Spleen (tissue), 13 donors: ENCODE measurements at places on chromosomes 7 and 10. TPM values are rescaled to one million over a fixed set of nuclear protein-coding genes. Genes with fewer than 3 reads are reported as not detected.

The CRYGN gene
- polyA plus RNA-seq: 0.32 TPM

The GCK gene
- polyA plus RNA-seq: 0.55 TPM

The RRP12 gene
- 12.3 TPM for polyA plus RNA-seq

DNA sequence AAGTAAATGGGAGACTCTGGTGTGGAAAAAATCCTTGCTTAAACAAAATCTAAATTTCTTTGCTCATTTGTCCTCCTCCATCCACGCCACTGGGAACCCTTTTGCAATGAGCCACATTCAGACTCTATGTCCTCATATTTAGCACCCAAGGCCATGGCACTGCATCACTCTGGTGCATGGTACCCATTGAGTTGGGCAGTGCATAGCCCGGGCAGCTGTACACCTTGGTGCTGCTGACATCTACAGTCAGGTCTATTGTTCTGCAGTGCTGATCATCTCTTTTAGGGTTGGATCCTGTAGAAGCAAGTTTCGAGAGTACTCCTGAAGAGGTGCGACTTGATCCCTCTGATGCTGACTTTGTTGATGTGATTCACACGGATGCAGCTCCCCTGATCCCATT is 6.8 kb downstream of the PNLIPRP1 start:
- no peak for DNase-seq
- H3K4me3 ChIP-seq: no peak overlapping the region
- no peak overlapping the region for H3K27ac ChIP-seq

DNA sequence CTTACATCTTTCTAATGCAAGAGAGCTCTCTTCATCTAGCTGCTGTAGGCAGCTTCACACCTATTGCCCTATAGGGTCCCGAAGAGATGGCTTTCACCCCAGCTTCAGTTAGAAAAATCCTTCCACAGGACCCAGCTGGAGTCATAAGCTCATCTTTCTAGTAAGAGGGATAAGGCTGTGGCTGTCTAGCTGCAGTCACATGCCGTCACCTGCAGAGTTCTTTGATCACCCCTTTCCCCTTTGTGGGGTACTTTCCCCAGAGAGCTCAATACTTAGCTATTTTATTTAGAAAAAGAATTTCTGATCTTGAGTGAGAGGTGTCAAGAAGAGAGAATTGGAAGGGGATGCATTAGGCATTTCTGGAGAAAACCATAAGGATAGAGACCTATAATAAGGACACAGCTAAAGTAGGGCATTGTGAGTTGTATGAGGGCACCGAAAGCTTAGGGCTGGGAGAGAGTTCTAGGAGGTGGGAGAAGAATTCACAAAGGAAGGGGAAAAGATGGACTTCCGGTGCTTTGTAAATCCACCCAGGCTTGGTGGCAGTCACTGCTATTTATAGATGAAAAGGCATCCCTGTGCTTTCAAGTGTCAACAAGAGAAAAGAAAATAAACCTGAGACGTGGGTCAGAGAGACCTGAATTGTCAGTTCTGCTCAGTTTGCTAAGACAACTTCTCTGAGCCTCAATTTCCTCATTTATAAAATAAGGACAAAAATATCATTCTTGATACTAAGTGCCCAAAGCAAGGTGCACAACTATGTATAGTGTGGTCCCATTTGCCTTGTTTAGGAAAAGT is 11.1 kb upstream of the ST8SIA6 start:
- H3K27ac ChIP-seq: no peak overlapping the region
- no peaks in the 10 kb centered on the region for H3K36me3 ChIP-seq
- H3K4me1 ChIP-seq: no peaks in the 10 kb centered on the region
- H3K4me3 ChIP-seq: no peak overlapping the region
- DNase-seq: no peak
